ENCODE measurements at places on chromosomes 7 and 10.
A peak's percentile ranks its signal among the peaks of the same experiment; 100 is the strongest.

GRCh38 chr7:121529003-121529402 lies 132.9 kb upstream of the FAM3C start:
- no peak for DNase-seq

DNA sequence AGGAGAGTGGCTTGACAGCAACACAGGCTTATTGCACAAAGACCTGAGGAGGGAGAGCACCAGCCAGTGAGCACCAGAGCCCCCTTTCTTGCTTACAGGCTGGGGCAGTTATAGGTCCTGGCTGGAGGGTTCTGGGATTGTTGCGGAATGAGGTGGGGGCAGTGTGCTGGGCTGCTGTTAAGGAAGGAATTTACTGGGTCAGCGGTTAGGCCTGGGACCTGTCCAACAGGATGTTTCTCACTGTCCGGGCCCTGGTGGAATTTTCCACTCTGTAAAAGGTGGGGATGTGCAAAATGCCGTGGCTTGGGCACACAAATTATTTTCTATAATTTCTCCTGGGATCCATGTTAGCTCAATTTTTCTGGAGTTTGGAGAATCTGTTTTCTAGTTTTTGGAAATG lies 757.3 kb downstream of the TYW1 start:
- no peak for DNase-seq

GRCh38 chr7:34457329-34457728 lies 200.7 kb upstream of the NPSR1 start:
- no peak for DNase-seq

DNA sequence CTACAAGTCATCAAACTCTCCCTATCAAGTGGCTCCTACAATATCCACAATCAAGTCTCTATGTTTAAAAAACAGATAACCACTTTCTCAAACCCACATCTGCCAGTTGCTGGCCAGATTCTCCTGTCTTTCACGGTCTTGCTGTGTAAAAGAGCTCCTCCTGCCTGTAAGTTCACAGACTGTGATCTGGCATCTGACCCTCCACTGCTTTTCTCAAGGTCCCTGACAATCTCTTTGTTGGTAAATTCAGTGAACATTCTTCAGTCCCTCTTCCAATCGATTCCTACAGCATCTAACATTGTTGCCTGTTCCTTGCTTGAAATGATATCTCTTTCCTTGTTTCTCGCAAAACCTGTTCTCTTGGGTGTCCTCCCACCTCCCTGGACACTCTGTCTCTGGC lies 18.5 kb upstream of the LMOD2 start:
- no peak for DNase-seq

DNA sequence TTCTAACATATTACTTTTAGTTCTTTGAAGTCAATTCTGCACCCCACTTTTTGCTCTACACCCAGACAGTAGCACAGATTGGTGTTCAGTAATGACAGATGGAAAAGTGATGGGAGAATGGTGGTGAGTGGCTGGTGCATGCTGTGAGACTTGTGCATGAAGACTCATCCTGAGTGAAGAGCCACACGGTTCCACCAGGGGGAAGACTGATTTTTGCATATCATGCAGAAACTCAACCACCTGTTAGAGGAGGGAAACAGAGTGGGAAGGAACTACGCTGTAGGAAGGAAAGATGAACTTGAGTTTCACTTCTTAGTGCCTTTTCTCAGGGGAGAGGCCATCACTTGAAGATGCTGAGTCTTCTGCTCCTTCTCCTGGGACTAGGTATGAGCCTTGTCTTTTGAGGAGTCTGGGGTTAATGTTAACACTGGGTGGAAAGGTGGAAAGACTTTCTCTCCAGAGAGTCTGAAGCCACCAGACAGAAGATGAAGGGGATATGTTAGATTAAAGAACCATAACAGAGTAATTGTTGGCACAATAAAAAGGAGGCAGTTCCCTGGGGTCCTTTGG lies 9.3 kb upstream of the PRSS1 start:
- no peak for DNase-seq

GRCh38 chr7:99000196-99000903 lies 122.0 kb downstream of the TRRAP start:
- no peak for DNase-seq

- DNase-seq = peak; percentile 66
Measured at GRCh38 chr7:92678291-92678920, 88.2 kb upstream of the FAM133B start.

DNA sequence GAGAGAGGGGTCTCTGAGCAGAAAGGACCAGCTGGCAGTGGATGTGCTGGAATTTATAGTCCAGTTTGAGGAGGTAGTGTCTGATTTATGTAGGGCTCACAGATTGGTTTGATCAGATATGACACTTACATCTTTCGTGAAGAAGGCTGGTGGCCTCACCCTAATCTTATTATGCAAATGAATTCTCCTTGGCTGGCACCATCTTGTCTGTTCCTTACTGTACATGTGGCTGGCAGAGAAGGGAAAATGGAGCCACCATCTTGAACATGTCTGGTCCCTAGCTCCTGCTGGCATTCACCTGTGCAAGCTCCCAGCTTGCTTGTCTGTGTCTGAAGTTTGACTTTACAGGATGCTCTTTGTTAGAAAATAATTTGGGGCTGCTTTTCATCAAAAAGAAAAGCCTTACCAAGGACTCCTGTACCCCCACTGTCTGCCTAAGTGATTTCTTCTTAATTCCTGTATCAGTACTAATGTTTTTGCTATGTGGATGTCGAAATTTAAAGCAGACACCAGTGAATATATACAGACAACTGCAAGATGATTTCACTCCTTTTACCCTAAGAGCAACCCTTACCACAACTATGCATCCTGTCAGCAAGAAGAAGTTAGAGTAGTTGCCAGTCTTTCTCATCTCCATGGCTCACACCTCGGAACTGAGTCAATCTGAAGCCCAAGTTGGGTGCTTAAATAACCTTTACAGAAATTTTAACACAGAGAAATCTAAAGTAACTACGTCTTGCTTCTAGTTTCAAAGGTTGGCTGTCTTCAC lies 322.0 kb upstream of the SEMA3D start:
- DNase-seq = no peak

- DNase-seq = no peak
Measured at GRCh38 chr7:5780801-5781496, 514 bp downstream of the RNF216 start.

DNA sequence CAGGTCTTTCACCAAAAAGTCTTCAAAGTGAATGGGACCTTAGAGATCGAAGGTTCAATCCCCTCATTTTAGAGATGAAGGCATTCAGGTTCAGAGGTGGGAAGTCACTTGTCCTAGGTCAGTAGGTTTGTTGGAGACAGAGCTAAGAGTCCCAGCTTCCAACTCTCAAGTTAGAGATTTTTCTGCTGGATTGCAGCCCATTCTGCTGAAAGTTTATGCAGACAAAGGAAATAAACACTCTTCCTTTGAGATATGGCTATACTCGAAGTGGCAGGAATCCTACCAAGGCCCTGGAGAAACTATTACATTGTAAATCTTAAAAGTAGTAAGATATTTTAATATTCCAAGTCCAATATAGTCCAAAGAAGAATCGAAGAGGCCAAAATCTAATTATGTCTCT lies 64.4 kb downstream of the LYZL1 start:
- no peak for DNase-seq

- no peak for DNase-seq
Measured at GRCh38 chr10:113322843-113323242, 230.0 kb upstream of the HABP2 start.

GRCh38 chr10:123746942-123747341 lies 80.8 kb downstream of the GPR26 start:
- no peak for DNase-seq

DNA sequence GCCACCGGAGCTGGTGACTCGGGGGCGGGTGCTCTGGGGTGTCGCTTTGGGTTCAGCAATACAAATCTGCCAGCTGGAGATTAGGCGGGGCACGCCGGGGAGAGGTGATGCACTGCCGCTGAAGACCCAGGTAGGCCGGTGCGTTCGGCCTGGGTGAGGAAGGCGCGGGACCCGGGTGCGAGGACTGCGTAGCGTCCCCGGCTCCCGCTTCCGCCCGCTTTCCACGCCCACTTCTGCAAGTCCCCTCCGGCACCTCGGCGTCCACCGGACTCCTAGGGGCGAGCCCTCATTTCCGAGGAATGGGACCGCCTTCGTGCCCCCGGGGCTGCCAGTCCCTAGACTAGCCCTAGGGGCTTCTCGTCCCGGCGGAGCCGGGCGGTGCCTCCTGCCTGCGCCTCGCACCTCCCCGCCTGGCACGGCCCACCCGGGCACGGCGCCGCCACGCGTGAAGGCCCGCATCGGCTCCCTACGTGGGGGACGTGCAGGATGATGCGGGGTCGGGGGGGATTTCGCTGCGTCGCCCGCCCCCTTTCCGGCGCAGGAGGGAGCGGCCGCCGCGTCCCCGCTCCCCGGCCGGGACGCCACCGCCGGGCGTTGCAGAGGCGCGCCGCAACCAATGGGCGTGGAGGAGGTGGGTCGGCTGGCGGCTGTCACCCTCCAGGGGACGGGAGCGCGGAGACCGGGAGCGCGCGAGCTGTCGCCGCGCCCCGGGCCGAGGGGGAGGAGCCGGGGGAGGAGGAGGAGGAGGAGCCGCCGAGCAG lies 40.0 kb downstream of the HK1 start:
- peak; percentile 78 for DNase-seq

- no peak for DNase-seq
Measured at GRCh38 chr10:93695740-93696139, 6.7 kb downstream of the FRA10AC1 start.

- no peak for DNase-seq
Measured at GRCh38 chr7:11077816-11078215, 104.1 kb downstream of the PHF14 start.

DNA sequence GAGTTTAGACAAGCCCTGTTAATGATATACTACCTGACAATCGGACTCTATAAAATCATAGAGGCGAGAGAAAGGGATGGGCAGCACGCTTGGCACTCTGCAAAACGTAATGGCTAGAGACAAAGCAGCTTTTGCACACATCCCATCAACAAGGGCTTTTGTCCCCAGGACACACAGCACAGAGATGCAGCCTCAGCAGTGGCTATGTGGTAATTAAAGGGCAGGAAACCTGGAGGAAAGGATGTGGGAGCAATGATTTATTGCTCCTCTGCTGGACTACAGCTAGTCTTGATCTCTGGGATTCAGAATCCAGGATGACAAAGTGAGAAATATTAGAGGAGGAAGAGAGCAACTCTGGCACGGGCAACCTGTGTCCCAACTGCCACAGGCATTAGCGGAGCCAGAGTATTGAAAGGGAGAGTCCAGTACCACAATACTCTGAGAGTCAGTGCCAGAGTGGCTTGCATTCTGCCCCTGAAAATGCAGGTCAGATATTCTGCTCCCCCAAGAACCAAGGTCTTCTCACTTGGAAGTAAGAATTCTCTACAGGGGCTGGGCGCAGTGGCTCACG lies 96.5 kb downstream of the ARMH3 start:
- no peak for DNase-seq

DNA sequence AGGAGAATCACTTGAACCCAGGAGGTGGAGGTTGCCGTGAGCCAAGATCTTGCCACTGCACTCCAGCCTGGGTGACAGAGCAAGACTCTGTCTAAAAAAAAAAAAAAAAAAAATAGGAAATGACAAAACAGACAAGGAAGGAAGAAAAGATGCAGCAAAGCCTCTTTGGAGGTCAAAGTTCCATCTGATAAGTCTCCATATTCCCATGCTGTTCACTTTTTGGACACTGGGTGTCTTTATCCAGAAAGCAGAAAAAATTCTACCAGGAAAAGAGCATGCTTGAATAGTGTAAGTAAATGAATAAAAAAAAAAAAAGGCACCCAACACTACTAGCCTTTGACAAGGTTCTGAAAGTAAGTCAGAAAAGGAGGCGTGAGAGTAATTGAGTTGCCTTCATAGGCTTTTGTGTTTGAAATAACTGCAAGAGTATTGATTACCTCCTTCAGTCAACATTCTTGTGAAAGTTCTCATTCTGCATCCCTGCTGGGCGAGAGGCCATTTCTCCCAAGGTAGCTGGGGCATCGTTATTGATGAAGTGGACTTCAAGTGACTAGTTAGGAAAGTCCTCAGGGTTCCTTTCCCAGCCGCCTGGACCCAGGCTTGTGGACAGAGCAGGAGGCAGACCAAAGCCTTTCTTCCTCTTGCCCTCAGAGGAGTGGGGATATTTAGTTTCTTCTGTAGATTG lies 133.3 kb upstream of the KIF5B start:
- no peak for DNase-seq

DNA sequence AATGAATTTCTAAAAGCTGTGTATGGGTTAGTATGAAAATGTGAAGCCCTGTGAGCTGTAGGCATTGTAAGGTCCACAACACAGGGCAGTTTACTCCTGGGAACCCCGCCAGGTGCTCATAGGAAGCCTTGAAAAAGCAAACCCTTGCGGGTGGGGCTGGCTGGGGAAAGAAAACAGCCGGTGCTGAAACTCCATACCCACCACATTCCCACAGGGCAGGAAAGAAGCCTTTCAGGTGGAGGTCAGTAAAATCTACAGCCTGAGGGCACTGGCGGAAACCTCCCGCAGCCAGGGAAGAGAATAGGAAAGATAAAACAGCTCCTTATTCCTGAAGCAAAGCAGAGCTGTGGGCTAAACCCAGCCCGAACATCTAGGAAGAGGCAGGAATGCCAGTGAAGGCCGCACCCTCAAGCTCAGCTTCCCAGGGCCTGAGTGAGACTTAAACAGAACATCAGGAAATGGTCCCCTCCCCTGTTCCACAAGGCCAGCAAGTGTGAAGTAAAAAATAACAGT lies 34.7 kb downstream of the PODXL start:
- DNase-seq = no peak

GRCh38 chr7:133376514-133376913 lies 123.6 kb downstream of the EXOC4 start:
- no peak for DNase-seq

GRCh38 chr7:17520941-17521340 lies 222.5 kb downstream of the AHR start:
- DNase-seq = no peak

DNA sequence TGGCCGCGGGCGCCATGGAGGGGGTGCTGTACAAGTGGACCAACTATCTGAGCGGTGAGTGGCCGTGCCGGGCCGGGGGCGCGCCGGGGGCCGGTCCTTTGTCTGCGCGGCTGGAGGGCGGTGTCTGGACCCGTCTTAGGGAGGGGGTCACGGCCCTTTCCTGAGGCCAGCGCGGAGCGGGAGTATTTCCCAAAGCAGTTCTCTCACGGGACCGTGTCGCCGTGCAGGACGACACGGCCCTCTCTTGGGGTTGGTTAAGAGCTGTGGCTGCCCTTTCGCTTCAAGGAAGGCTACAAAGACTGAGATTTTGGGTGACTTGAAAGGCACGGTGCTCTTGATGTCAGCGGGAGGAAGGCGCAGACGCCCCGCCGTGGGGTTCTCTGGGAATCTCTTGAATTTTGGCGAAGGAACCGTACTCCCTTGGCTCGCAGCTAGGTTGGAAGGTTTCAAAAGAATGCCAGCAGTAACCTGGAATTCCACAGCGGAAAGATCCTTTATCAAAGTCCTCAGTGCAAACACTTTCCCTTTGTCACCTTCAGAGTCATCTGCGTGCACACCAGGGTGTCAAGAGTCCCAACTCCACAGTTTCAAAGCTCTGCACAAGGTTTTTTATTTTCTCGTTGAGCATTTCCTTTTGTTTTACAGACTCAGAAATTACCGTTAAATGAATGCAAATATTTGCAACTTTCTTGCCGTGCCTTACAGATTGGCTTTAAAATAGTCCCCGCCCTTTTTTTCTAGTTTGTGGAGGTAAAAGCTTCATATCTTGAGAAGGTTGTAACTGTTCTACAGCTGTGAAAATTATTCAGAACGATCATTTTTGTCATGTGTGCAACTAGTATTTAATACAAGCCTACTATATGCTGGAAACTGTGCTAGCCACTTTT lies 780 bp downstream of the PLEKHA8 start:
- DNase-seq = no peak
